ENCODE measurements at places on chromosomes 7 and 10.

DNA sequence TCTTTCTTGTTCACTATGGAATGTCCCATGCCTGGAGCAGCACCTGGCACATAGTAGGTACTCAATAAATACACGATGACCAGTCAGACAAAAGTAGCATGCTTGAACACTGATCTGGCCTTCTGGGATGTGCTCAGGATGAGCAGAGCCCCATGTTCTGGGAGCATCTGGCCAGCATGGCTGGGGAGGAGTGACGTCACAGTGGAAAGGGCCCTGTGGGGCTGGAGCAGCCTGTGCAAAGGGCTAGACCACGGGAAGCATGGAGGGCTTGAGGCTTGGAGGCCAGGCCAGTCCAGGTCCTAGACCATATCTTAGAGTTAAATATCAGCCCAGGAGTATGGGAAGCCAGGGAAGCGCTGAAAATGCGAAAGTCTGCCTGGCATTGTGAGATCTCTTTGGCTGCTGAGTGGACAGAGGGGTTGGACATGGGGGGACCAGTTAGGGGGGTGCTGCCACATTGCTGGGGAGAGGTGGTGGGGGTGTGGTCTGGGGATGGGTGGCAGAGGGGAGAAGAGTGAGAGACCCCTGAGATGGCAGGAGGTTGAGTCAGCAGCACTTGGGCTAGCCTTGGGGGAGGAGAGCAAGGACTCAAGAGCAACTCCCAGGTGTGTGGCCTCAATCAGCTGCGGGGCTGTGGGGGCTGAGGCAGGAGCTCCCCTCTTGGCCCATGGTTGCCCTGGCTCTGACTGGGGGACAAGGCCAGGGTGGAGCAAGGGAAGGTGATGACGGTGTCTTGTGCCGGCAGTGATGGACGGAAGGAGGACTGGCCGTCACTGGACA is 34.9 kb downstream of the ZCCHC24 start:
- no peak for DNase-seq

DNA sequence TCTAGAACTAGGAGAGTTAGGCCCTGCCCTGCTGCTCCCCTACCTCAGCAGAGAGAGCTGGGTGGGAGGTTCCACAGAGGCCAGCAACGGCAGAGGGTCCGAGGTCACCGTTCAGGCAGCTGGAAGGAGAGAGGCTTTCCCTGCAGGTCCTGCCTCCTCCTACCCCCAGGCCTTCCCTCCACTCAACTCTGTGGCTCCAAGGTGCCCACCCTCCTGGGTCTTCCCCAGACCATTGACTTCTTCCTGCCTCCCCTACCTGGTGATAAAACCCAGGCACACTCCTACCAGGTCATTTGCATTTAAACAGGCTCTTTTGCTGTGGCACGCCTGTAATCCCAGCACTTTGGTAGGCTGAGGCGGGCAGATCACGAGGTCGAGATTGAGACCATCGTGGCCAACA is 515.3 kb upstream of the FOXK1 start:
- no peak for DNase-seq

GRCh38 chr10:114874827-114875411 is 53.3 kb downstream of the FHIP2A start:
- no peak for DNase-seq

DNA sequence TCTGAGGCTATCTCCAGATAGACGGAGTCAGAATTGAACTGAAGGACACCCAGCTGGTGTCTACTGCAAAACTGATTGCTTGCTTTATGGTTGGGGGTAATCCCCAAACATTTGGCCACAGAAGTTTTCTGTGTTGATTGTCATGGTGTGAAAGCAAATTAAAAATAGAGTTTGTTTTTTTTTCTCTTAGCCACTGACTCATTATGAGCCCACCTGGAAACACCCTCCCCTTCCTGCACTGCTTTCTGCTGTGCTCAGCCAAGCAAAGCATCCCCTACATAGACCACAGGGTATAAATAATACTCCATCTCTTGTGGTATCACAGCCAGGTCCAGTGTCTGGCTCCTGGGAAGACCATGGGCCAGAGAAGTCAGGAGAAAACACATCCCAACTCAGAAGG is 6.5 kb upstream of the VWC2 start:
- DNase-seq = no peak

- no peak for DNase-seq
Measured at GRCh38 chr7:72429316-72429715, 17.2 kb upstream of the CALN1 start.

DNA sequence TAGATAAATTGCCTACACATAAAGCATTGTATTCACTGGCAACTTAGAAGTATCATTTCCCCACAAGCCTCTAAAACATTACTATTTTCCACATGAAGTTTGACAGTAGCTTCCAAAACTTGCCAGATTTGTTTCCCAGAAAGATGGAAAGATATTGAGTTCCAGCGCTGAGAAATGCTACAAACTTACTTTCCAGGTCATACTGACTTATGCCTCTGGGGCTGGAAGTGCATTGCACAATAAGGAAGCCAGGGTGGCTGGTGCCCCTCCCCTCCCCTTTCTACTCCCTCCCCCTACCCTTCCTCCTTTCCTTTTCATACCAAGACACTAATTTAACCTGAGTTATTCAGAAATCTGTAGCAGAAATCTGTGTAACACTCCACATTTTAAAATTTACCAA is 212.6 kb downstream of the WDR37 start:
- DNase-seq = no peak

- no peak for DNase-seq
Measured at GRCh38 chr10:111083222-111084095, 6.6 kb downstream of the ADRA2A start.

- DNase-seq = no peak
Measured at GRCh38 chr7:116534790-116535189, 10.0 kb downstream of the CAV1 start.

DNA sequence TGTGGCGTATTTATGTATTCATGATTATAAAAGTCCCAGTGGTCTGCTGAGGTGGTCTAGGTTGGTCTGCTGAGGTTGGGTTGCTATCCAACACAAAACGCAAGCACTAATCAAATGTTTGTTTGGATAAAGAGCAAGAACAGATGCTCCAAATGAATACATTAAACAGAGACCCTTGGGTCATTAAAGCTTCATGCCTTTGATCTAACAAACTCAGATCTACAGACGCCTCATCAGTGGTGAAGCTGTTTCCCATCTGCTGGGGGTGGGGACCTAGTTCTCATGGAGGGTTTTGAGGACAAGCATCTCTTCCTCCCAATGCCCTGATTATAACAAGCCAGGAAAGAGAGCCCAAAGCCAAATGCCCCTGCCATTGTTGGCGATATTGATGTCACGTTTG is 786.7 kb downstream of the NRG3 start:
- no peak for DNase-seq

- DNase-seq = no peak
Measured at GRCh38 chr7:137142376-137142775, 201.2 kb downstream of the PTN start.

DNA sequence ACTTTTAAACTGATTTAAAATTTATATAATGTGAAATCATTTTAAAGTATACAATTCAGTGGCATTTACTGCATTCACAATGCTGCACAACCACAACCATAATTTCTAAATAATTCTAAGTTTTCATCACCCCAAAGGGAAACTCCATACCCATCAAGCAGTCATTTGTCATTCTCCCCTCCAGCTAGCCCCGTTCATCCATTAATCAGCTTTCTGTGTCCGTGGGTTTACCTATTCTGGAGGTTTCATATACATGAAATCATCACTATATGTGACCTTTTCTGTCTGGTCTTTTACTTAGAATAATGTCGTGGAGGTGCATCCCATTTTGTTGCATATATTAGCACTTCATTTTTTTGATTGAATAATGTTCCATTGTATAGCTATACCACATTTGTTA is 214.1 kb downstream of the ADK start:
- DNase-seq = no peak

- DNase-seq = no peak
Measured at GRCh38 chr10:126160571-126160970, 227.7 kb downstream of the ADAM12 start.

DNA sequence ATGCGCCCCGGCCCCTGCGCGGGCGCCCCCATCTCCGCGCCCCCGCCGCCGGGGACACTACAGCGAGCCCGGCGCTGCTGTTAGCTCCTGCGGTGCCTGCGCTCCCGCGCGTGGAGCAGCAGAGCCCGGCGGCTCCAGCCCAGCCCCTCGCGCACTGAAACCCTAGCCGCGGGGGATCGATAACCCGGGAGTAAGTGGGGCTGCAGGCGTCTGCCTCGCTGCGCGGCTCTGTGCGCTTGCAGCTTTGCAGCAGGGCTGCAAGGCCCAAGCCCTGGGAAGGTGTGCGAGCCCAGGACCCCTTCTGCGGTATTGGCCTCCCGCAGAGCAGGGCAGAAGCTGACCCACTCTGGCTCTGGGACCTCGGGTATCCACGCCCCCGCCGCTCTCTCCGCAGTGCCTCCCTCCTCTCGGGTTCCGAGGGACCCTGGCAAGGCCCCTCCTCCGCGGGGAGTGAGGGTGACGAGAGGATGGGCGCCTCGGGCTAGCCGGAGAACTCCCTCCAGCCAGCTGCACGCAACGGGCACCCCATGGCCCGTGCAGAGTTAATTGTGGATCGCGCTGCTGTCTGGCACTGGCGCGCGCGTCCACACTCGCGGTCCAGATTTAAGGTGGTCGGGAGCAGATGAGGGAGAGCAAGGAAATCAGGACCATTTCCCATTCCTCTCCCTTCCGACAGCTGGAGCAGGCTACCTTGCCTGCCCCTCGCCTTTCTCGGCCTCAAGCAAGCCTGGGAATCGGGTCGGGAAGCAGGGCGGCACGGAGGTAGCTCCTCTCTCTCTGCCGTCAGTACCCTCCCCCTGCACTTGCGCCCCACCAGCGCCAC is 2.1 kb downstream of the SHH start:
- no peak for DNase-seq

DNA sequence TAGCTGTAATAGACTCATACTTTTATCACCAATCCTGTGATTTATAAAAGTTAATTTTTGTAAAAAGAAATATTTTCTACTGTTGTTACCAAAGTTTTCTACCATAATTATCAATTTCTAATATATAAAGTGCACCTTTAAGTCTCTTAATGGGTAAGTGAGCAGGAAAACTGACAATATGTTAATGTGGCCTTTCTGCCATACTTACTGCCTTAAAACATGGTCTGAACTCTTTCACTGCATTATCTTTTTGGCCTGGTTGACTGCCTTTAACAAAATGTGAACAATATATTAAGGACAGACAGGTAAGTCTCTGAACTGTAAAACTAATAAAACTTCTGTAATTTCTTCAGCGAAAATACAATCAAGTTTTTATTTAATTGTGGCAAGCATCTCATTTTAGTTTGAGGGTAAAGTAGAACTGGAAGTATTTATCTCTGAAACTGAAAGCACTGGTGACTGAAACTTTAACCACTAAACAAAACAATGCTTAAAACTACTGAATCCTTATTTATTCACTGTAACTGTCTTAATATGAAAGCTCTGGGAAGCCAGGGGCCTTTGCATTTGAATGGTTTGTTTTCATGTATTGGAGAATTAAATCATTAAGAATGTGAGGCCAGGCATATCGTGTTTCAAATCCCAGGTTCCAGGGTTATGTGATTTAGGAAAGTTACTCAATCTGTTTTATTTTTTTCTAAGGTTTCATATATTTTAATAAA is 948.8 kb upstream of the POT1 start:
- no peak for DNase-seq

- no peak for DNase-seq
Measured at GRCh38 chr7:130912082-130912861, 178.3 kb upstream of the KLF14 start.

DNA sequence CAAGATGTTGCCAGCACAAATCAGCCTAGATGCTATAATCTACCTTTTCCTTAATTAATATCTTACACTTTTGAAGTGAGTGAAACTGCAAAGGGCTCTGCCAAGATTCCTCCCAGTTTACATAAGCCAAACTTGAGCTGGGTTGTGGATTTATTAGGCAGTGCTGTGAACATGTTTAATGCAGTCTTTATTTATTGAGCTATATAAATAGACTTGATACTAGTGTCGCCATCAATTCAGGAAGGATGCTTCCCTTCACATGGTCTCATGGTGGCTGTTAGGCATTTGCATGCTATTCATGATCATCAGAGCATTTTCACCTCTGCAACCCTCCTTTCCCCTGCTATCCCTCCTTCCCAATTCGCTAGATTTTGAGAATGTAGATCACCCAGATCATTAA is 40.2 kb downstream of the PLEKHS1 start:
- DNase-seq = no peak

DNA sequence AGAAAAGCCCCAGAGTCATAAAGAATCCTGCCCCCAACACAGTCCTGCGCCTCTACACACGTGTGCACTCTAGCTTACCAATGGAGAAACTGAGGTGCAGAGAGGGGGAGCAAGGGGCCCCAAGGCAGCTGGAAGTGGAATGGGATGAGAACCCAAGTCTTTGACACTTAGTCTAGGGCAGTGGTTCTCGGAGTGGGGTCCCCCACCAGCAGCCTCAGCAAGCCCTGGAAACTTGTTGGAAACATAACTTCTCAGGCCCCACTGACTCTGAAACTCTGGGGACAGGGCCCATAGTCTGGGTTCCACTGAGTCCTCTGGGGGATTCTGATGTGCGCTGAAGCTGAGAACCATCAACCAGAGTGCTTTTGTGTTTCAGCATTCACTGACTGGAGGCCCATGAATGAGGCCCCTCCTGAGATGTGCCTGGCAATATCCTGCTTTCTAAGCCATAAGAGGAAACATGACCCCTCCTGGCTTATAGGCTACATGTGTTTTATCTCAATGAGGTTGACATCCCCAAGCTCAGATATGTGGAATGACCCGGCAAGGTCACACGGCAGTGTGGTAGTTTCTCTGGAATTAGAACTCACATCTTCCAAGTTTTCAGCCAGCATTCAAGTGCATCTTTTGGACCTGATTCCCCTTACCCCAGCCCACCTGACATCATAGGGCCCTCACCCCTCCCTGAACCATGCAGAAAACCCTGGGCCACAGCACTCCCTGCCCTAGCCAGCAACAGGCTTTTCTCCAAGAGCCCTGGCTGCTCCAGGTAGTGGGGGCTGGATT is 147.3 kb upstream of the PCBD1 start:
- no peak for DNase-seq

GRCh38 chr10:84432891-84433290 is 104.5 kb downstream of the CCSER2 start:
- no peak for DNase-seq

DNA sequence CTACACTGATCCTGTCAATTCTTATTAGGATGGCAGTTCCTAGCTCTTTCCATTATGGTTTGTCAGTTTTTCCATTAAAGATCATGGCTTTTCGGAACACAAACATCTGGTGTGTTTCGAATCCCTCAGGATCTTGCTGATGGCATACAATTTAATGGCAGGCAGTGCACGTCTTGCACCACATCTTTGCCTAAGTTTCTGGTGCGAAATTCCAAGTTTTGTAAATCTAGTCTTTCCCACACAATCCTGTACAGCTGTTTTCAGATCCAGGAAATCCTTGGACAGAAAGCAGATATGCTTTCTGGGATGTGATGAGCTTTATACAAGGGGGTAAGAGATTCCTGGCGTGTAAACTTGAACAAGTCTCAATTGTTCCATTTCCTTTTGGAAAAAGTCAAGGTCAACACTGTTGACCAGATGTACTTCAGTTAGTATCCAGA is 224.3 kb upstream of the PHYHIPL start:
- no peak for DNase-seq

- DNase-seq = no peak
Measured at GRCh38 chr10:30384051-30384674, 35.1 kb upstream of the MTPAP start.

All from CMK (cell line).